ENCODE measurements at places on chromosomes 13 and 19.

- no peak for DNase-seq
Measured at GRCh38 chr19:3674784-3675543, 25.3 kb downstream of the PIP5K1C start.

- DNase-seq = no peak
Measured at GRCh38 chr19:43362179-43362578, 8.7 kb downstream of the CD177 start.

- no peak for DNase-seq
Measured at GRCh38 chr13:68081061-68081460, 850.9 kb upstream of the PCDH9 start.

DNA sequence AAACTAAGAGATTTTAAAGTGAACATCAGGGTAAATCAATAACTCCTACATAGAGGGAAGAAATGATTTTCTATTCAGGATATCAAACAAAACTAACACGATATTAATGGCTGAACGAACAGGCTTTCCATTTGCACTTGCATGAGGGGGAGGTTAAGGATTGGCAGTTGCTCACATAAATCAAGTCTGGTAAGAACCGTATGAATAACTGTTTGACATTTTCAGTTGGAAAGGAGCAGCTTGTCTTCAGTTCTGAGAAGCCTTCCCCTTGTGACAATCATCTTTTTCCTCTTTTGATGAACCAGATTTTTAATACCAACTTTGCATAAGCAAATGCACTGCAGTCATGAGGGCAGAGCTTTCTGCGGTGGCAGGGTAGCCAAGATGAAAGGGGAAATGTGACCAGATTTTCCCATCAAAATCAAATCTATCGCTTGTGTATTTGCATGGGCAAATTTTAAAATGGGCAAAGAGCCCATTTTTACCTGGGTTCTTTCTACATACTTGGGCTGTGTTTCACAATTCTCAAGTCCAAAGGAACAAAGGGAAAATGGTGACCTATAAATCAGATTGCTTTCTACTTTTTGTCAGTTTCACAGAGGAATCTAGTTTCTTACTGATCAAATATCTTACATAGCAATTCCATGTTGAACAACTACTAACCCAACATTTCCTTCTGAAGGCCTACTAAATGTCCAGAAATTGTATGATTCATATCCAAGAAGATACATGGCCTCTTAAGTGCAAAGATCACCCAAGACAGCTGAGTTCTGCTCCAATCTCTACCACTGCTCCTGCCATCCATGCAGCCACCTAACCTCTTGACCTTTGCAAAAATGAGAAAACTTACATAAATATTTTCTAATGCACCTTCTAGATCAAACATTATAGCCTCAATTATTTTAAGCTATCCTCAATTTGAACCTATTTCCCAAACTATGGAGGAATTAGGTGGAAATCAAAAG lies 249.6 kb downstream of the OXGR1 start:
- DNase-seq = no peak

DNA sequence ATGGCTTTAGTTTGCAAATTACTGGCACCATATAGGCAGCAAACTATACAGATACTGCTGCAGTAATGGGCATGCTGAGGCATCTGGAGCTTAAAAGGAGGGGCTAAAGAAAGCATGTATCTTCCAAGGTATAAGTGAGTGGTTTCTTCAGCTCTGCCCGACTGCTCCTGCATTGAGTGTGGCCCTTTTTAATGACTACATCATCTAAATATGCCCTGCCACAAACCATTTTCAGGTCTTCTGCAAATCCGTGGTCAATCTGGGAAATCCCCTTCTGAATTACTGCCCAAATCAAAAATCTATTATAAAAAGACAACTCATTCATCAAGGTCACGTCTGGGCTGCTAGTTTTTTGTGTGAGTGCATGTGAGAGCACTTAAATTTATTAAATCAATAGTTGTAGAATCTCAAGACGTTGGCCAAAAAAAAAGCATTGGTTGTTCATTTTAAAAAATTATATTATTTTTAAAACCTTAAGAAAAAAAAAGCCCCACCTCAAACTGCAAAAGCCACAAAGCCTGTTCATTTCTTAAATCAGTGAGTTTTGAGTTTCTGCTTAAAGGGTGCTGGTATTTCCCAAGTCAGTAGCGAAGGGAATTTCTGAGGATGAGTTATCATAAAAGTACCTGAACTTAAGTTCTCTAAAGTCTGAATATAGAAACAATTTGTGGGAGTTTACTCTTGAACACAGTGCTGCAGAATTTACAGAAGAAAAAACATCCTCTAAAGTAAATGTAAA lies 16.3 kb downstream of the LCP1 start:
- peak; percentile 32 for DNase-seq

DNA sequence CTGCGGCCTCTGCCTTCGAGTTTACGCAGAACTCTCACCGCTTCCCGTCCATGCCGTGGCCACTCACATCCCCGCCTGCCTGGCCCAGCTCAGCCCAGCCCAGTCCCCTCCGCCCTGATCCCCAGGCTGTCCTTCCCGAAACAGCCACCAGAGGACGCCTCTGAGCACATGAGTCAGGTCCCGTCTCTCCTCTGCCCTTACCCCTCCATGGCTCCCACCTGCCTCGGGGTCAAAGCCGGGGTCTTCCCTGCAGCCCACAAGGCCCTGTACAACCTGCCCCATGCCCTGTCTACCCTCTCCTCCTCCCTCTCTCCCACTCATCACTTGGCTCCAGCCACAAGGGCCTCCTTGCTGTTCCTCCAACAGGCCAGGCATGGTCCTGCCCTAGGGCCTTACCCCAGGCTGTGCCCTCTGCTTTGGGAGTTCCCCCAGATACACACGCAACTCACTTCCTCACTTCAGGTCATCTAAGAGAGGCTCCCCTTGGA lies 8.1 kb upstream of the SEMA6B start:
- peak; percentile 35 for DNase-seq

Measured in activated T-helper 9 cell treated with anti-CD3 and anti-CD28 coated beads, Interleukin-2, amount 50 U/mL, for 16 hours (primary cell).